CD4-positive, alpha-beta T cell (primary cell): ENCODE measurements at places on chromosomes 1 and 21.

- no peak for DNase-seq
These were observed 72.4 kb upstream of the TIAM1 start for GRCh38 chr21:31416465-31416864.

- DNase-seq, result peak; percentile 21
These were observed 20.6 kb upstream of the TTC34 start for GRCh38 chr1:2821966-2822620.

DNA sequence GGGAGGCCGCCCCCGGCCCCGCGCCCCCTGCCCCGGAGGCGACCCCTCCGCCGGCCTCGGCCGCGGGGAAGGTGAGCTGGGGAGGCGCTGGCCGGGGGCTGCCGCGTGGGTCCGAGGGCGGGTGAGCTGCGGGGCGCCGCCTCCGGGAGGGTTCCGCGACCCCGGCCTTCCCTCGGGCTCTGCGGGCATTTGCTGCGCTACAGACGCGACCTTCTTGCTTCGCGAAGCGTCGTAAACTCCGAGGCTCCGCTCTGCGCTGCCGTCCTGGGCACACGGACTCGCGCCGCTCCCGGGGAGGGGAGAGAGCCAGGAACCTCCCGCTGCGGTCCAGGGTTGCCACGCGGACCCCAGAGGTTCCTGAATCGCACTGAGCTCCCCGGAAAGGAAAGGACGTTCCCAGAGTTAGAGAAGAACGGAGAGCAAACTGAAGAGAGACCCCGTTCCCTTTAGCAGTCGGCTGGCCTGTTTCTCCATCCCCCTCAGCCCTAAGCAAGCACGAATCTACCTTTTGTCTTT is 345 bp downstream of the SLX9 start:
- DNase-seq, result no peak

- no peak for DNase-seq
These were observed 115.1 kb downstream of the HIVEP3 start for GRCh38 chr1:41803656-41804055.
